ENCODE measurements at places on chromosomes 16 and 17.
A peak's percentile ranks its signal among the peaks of the same experiment; 100 is the strongest.

DNA sequence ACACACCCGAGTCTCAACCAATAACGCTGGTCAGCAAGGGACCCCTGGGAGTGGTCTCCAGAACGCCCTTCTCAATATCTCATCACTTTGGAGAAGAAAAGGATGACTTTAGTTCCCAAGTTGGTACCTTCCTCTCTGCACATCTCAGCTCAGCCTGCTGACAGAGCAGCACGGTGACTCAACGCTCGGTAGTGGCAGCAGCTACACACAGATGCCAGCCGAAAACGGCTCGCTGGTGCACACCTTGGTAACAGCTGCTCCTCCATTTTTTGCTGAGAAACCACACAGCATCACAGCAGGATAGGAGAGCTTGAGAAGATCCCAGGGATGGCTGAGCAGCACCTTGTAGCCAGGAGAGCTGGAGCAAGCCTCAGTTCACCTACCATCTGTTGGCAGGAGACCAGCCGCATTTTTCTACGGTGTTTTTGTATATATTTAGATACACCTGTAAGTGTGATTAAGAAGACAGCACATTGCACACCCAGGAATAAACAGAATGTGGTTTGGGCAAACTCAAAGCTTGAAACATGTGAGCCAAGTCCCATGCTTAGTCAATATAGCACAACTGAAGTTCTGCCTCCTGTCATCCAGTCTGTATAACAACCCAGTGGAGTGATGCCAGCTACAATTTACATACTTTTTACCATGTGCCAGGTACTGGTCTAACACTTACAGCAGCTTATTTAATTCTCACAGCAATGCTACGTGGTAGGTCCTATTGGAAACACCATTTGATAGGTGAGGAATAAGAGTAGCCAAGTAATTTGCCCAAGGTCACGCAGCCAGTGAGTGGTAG is 83.8 kb upstream of the ERCC4 start:
- no peak for DNase-seq

- DNase-seq, result no peak
These were observed 818 bp downstream of the DPH1 start for GRCh38 chr17:2030779-2031163.

DNA sequence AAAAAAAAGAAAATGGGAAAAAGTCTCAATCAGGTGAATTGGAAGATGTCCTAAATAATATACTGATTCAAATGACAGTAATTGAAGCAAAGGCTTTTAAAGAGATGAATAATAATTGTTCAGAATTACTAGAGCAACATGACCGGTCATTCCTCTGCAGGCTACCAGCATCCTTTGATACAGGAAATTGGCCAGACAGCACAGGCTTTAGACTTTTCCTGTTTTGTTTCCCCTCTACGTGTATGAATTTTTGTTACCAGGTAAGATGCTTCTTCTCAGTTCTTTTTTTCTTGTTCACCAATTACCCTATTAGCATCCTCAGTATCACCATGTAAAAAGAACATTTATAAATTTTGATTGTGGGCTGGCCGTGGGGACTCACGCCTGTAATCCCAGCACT is 77.5 kb downstream of the RPGRIP1L start:
- DNase-seq, result no peak

- DNase-seq, result no peak
These were observed 279.7 kb downstream of the SLC39A11 start for GRCh38 chr17:72812823-72813222.

DNA sequence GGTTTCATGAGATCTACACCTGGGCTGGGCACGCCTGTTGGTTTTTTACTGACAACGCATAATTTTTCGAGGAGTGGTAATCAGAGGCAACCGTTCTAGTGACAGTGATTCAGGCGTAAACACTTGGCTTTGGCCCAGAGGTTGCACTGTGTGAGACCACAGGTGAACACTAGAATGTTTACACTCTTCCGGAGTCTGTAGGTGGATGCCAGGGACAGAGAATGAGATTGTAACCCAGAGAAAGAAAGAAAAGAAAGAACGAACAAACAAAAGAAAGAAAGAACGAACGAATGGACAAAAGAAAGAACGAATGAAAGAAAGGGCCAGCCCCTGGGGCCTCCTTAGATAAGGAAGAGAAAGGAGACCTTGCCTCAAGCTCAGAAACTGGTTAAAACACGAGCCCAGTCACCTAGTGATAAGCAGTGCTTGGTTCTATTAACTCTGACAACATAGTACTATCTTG is 113.2 kb downstream of the PRKCB start:
- DNase-seq, result no peak

DNA sequence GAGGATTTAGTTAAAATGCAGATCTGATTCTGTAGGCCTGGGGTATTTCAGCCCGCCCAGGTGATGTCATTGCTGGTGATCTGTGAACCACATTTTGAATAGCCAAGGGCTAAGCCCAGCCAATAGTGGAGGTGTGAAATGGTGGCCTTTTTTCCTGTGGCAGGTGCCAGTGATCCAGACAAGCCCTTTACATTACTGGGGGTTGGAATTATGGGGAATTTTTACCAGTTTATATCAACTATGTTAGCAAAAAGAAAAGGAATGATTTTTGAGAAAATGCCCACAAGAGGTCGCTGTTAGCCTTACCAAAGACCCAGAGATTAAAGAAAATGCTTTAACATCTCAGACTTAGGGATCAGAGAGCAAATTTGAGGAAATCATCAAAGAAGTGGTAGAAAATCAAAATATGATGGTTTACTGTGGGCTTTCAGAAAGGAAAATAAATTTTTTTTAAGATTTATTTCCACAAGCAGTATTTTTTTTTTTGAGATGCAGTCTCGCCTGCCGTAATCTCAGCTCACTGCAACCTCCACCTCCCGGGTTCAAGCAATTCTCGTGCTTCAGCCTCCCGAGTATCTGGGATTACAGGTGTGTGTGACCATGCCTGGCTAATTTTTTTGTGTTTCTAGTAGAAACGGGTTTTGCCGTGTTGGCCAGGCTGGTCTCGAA is 3.9 kb downstream of the VPS35L start:
- DNase-seq, result peak; percentile 47

- DNase-seq, result no peak
These were observed 126.6 kb downstream of the C16orf95 start for GRCh38 chr16:87190288-87191230.

Measured in HAP-1 (cell line).